Smooth muscle cell of the brain vasculature (primary cell): ENCODE measurements at places on chromosomes 6 and 20.

GRCh38 chr20:58395604-58396003 is 6.6 kb downstream of the VAPB start:
- no peak for DNase-seq

- DNase-seq, result no peak
Observed at GRCh38 chr6:16162003-16162402, 33.1 kb downstream of the MYLIP start.

DNA sequence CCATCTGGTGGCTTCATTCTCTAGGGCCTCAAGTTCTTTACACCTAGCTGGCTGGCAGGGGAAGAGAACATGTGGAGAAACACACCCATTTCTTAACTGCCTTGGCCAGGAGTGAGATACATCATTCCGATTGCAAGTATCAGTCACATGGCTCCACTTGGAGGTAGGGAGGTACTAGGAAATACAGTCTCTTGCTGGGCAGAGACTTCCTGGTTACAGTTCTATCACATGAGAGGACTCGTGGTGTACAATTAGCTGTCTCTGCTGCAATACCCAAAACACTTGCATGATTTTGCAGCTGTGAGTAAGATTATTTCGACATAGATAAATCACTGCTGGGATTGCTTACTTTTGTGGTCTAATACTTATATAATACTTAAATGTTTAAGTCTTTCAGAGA is 51.1 kb downstream of the GTF2H5 start:
- no peak for DNase-seq

DNA sequence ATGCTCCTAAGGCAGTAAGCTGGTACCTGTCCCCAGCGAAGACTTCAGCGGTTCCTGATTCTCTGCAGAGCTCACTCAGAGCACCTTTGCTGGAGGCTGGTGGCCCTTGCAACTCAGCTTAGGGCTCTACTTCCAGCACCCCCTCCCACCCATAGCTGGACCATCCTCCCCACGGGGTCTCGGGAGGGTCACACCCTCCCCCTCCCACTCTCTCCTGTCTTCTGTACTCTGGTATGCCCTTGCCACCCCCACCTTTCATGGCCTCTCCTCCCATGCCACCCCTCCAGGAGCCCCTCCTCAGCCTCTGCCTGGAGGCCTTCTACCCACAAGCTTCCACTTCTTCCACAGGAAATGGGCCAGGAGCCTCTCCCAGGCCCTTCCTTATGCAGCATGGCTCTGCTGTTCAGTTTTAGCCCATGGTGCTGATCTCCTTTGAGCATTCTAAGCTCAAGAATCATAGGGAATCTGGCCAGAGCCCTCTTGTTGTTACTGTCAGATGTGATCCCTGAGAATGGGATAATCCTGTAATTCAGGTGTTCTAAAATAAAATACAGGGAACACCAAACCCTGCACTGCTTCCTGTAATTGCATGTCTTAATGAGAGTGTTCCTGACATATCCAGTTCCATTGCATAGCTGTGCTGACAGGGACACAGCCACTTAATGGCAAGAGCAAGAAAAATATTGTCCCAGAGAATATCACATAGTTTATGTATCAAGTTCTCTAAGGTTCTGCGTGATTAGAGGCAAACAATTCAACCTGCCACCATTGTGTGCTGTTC is 142.1 kb downstream of the SYNDIG1 start:
- no peak for DNase-seq

DNA sequence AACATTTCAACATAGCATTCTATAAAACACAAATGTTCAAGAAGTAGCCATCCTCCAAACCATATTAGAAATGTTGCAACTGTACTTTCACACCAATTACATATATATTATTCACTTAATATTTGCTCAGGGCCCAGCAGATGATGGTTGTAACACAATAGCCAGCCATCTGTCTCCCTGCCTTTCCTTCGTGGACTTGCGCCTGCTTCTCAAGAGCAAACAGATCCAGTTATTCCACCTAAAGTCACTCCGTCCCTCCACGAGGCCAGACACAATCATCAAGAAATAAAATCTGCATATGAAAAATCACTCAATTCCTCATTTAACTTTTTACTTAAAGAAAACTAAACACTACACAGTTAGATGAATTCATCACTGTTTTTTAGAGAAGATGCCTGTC is 160.4 kb downstream of the RALGAPA2 start:
- no peak for DNase-seq

- no peak for DNase-seq
Observed at GRCh38 chr20:10504994-10505730, 70.1 kb downstream of the SLX4IP start.

GRCh38 chr6:17987447-17987696 is at the start of gene KIF13A:
Gene KIF13A, minus strand, starts transcription at chr6:17987635. Its CDS starts 172 bp downstream, at chr6:17987463.
- DNase-seq, result no peak
